ENCODE measurements at places on chromosomes 11 and 22.

GRCh38 chr22:45304971-45305370 is 4.8 kb upstream of the FAM118A start:
- no peak for DNase-seq

DNA sequence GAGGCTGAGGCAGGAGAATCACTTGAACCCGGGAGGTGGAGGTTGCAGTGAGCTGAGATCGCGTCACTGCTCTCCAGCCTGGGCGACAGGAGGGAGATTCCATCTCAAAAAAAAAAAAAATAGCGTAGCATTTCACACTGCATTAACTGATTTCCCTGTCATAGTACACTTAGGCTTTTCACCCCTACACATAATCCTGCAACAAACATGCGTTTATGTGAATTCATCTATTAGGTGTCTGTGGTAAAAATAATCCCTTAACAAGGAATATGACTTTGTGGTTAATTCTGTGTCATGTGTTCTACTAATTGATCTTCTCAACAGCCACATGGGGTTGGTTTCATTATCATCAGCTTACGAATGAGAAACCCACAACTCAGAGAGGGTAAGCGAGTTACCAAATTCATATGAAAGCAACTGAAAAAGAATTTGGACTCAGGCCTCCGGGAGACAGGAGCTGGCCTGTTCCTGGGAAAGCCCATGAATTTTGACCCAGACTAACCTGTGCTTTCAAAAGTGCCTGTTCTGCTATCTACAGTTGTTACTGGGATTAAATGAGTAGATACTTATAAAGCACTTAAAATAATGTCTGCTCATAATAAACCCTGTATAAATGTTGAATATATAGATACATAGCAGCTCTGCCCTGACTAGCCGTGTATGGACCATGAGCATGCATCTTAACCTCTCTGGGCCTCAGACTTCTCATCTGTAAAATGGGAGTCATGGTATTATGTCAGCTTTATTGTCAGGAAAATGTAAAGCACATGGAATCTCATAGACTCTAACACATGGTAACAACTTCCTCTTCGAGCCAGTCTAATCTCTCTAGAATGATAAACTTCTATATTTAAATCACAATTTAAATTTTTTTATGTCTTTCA is 36.6 kb downstream of the KCNJ1 start:
- no peak for DNase-seq

DNA sequence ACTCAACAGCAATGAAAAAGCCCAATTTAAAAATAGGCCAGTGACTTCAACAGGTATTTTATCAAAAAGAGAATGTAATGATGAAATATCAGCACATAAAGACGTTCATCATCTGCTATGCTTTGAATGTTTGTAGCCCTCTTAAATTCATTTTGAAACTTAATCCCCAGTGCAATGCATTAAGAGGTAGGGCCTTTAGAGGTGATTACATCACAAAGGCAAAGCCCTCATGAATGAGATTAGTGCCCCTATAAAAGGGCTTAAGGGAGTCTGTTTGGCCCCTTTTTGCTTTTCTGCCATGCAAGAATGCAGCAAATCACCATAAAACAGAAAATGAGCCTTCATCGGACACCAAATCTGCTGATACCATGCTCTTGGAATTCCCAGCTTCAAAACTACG is 637.0 kb downstream of the DLG2 start:
- no peak for DNase-seq

GRCh38 chr11:19934828-19935259 is 222.2 kb downstream of the NAV2 start:
- DNase-seq, result no peak

- DNase-seq, result no peak
These were observed 126.2 kb downstream of the KCNQ1 start for GRCh38 chr11:2570841-2571597.
